ENCODE measurements at places on chromosomes 5 and 9.

- no peak for DNase-seq
Measured at GRCh38 chr9:105930011-105930627, 235.8 kb downstream of the TMEM38B start.

GRCh38 chr5:75847561-75848021 is 130.4 kb upstream of the POC5 start:
- no peak for DNase-seq

DNA sequence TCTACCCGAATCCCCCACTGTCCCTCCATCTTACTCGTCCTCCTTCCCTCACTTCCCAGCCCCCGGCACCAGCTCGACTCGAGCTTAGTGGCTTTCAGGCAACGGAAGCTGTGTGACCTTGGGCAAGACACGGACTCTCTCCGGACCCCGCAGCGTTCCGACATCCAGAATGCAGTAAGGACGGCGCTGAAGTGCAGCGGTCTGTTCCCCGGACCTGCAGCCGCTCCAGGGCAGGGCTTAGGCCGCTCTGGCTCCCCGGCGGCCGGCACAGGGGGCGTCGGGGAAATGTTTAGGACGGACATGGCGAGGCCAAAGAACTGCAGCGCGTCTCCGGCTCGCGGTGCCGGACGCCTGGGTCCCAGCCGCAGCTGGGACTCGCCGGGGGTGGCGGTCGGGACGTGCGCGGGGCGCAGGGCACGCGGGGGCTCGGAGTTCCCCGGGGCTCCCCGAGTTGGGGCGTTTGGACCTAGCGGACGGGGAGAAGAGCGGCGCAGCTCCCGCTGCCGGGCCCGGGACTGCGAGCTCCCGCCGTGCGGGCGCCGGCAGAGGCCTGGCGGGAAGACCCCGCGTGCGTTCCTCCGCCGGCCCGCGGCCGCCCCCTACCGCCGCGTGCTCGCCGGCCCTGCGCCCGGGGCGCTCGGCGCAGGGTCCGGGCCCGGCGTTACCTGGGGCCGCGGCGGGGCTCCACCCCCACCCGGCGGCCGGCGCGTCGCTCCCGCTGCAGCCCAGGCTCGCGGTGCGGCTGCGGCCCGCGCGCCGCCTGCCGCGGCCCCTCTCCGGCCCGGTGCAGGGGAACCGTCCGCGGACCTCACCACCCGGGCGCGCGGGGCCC is 5.6 kb upstream of the RNF44 start:
- peak; percentile 55 for DNase-seq

DNA sequence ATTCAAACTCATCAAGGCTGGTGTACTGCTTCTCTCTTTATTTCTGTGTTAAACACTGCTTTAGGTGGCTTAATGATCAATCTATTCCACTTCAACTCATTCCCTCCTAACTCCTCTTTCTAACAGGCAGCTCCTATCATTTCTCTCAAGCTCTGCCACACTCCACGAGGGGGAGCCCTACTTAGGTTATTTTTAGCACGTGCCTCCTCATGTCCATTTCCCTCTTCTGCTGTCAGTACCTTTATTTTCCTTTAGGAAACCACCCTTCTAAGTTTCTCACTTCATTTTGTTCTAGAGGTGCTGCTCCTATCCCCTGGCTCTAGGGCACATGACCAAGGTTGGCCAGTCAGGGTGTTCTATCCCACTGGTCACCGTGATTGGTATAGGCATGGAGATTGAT is 6.7 kb upstream of the BRINP1 start:
- no peak for DNase-seq

DNA sequence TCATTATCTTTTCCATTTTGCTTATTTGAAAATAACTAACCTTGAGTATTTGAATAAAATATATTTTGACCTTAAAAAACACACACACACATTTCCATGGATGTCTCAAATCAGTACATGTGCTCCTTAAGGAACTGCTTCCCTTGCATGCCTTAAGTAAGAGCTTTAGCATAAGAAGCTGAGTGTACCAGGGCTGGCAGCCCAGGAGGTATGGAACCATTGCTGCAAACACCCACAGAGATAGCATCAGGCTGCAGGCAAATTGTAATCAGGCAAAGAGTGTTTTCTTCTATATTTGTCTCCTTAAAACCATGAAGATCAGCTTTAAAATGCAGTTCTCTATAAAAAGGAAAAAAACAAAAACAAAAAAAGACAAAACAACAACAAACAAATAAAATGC is 160.6 kb downstream of the PLK2 start:
- no peak for DNase-seq

GRCh38 chr5:123882965-123883345 is 371.0 kb downstream of the CSNK1G3 start:
- no peak for DNase-seq

- DNase-seq: no peak
Measured at GRCh38 chr9:4090491-4090890, 209.4 kb downstream of the GLIS3 start.

Data from activated naive CD4-positive, alpha-beta T cell treated with anti-CD3 and anti-CD28 coated beads, Interleukin-2, amount 10 ng/mL, durations not matched to agents 7 days and 5 days (primary cell).